Daoy (cell line): ENCODE measurements at places on chromosomes 2 and 18.

DNA sequence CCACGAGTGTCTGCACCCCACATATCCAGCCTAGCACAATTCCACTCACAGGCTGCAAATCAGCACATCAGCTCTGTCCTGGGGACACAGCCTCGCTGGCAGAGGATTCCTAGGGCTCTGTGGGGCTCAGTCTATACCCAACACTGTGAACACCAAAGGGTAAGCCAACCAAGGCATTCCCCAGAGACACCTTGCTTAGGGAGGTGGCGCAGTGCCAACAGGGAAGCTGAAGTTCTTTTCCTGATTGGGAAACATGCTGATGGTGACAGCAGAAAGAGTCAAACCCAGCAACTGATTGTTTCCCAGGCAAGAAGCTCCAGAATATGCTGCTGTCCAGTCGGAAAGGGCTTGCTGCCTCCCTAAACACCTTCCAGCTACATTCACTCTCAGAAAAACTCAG lies 55.8 kb downstream of the TTC32 start:
- no peak for DNase-seq

GRCh38 chr2:95240091-95240490 lies 32.8 kb downstream of the ZNF892 start:
- DNase-seq = no peak

- DNase-seq = peak; percentile 51
Observed at GRCh38 chr18:7872569-7872968, 305.5 kb downstream of the PTPRM start.

DNA sequence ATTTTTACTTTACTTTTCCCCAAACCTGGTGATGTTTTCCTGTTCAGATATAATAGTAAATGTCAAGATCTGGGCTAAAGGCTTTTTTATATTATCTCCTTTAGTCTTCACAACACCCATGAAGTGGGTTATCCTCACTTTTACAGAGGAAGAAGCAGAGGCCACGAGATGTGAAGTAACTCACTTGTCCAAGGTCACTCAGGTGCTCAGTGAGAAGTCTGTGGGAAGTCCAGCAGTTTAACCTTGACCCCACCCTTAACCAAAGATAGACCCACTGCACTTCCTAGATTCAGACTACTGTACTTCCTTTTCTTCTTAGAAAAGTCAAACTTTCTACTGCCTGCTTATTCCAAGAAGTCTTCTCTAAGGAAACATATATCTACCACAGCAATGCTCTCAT lies 56.3 kb upstream of the STAT1 start:
- no peak for DNase-seq

GRCh38 chr2:188292348-188293239 lies 920 bp downstream of the GULP1 start:
- DNase-seq = peak; percentile 80

GRCh38 chr2:128797937-128798336 lies 479.3 kb upstream of the HS6ST1 start:
- no peak for DNase-seq

DNA sequence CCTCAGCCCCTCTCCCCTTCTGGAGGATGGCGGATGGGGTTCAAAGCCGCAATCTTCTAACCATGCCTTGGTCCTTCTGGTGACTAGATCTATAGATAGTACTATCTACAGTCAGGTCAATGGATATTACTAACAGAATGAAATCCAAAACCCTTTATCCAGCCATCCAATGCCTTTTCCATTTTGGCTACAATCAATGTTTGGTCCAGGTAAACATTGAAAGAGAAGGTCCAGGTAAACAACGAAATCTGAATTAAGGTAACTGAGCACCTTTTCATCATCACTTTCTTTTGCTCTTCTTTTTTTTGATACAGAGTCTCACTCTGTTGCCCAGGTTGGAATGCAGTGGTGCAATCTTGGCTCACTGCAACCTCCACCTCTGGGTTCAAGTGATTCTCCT lies 9.7 kb downstream of the PPP4R3B start:
- no peak for DNase-seq

GRCh38 chr2:105969552-105969951 lies 224.5 kb downstream of the UXS1 start:
- DNase-seq = no peak

- DNase-seq = no peak
Observed at GRCh38 chr18:12692206-12692605, 10.3 kb downstream of the CEP76 start.

DNA sequence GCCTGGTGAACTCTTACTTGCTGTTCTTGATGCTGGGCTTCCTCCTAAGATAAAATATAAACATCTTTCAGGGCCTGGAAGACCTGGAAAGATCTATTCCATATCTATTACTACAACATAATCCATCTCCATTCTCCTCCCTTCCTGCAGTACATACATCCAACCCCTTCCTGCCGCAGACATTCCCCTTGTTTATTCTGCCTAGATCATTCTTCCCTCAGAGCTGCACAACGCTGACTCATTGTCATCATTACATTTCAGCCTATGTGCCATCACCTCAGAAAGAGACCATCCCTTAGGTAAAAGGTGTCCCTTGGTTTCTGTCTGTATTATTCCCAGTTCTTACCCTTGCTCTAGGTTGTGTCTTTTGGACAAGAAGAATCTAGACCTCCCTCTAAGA lies 2.5 kb upstream of the CDH7 start:
- DNase-seq = no peak

GRCh38 chr2:52703004-52703403 lies 1064.6 kb upstream of the CHAC2 start:
- no peak for DNase-seq

DNA sequence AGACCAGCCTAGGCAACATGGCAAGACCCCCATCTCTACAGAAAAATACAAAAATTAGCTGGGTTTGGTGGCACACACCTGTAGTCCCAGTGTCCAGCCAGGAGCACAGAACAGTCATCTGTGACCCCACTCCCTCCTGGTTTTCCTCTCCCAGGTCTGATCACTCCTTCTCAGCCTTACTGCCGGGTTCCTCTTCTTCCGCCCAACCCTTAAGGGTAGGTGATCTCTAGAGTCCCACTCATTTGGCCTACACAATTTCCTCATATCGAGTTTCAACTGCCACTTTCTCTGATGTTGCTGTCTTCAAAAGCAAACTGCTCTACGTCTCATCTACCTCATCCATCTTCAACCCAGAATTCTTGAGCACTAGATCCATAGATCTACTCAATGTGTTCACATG lies 13.4 kb upstream of the MAT2A start:
- DNase-seq = no peak

DNA sequence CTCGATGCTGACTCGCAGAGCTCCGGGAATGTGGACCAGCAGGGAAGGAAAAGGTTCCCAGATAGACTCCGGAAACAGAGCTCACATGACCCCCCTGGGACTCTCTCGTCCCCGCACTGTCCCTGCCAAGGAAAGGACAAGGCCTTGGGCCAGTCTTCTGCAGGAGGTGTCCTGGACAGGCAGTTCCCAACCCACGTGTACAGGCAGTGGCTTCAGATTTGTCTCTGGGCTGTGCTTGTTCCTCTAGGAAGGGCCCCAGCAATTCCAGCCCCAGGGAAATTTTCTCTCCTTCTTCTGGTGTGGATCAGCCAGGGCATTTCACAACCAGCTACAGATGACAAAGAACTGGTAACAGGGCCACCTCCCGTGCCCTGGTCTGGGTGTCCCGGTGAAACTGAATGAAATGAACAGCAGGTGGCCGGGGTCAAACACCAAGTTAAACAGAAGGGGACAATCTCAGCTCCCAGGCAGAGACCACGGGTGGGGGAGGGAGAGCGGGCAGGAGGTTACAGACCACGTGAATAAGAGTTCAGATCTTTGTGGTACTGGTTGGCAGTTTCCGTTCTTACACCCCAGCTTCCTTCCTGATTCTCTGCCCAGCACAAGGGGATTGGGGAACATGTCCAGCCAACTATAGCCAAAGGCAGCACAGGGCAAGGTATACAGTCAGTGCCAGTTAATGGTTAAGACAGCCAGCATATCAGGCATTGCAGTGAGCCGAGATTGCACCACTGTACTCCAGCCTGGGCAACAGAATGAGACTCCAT lies 52.2 kb upstream of the CAB39 start:
- no peak for DNase-seq

DNA sequence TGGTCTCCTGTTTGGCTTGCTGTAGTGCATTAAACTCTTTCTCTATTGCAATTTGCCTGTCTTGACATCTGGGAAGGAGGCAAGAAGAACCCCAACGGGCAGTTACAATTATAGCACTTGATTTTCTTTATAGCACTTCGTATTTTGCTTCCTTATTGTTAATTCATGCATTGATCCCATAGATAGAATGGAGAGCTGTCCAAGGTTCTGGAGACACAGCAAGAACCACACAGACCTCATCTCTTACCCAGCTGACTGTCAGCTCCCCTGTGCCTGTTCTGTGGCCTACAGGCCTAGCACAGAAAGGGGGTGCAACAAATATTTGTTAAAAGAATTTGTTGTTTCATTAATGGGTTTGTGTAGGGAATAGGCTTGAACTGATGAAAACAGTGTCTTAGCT lies 194.3 kb downstream of the GALNT1 start:
- no peak for DNase-seq

- no peak for DNase-seq
Observed at GRCh38 chr2:241795021-241795999, 13.7 kb upstream of the NEU4 start.

DNA sequence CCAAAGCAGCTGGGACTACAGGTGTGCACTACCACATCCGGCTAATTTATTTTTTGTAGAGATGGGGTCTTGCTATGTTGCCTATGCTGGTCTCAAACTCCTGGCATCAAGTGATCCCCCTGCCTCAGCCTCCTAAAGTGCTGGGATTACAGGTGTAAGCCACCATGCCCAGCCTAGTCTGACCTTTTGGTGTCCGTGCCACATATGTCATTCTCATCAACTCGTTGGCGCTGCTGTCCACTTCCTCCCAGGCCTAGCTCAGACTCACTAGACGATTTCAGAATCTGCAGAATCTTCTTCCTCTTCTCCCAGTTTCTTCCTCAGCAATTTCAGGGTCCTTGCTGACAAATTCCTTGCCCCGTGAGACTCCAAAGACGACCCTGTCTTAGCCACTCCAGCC lies 39.8 kb upstream of the DNMT3A start:
- DNase-seq = no peak

GRCh38 chr2:34601561-34601960 lies 1002.5 kb upstream of the FAM98A start:
- DNase-seq = no peak

DNA sequence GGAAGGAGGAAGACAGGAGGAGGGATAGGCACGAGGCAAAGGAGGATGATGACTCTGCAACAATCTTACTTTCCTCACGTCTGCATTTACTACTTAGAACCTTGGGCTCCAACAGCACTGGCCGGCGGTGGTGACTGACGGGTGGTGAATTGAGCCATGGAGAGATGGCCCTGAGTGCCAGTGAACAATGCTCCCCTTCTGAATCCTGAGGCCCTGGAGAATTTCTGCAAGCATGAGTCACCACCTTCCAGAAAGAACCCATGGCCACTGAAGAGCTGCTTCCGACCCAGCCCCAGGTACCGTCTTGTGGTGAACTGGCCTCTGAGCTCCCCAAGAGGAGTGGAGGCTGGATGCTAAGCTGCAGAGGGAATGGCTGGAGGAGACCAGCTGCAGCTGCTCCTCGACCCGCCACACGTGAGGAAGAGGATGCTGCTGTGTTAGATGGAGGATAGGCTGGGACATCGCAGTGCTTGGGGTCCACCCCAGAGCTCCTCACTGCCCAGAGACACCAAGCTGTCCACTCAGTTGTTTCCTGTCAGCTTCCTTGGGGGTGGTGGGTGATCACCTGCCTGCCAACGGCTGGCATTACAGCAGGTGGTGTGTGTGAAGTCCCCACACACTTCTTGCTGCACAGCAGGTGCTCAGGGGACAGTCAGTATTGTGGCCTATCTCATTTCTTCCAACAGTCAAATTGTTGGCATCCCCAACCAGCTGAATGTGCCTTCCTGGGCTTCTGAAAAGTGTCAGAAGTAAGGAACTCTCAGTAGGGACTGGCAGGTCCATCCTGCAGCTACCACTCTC lies 186.5 kb upstream of the ID2 start:
- no peak for DNase-seq

DNA sequence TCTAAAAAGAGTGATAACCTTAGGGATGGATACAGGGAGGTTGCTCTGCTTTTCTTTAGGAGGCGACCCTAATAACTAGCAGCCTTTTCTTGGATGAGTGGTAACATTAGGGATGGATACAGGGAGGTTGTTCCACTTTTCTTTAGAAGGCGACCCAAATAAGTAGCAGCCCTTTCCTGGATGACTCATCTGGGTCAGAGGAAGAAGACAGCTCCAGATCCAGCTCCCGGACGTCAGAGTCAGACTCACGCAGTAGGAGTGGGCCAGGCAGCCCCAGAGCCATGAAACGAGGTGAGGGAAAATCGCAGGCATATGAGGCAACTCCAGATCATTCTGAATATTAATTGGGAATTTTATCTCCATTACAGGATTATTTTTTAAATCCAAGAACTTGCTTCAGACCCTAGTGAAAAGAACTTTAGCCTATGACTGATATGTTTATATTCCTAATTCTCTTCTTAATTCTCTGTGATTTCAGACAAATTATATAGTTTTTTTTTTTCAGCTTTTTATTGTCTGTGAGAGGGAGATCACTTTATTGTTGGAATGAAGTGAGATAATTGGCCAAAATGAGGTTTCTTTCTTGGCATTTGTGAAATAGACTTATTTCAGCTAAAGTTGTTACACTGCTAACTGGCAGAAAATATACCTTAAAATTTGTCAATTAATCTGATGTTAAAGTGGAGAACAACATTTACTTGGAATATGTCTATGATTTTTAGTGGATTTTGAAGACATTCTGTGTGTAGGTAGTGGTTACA lies 31.2 kb upstream of the C1GALT1C1L start:
- peak; percentile 88 for DNase-seq

DNA sequence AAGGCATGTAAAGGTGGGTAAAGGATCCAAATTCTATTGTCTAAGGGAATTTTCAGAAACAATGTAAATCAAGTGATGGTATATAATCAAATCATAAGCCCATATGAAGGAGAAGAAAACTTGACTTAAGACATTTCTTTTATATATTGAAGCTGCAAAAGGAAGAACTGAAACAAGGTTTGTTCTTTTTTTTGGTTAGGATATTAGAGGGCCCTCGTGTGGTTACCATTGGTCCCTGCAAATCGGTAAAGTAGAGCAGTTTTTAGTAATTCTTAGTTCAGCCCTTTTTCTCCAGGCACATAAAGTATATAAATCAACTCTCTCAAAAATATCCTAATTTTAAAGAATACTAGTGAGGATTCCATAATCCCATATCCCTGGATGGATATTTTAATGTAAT lies 105.6 kb upstream of the STK17B start:
- DNase-seq = no peak

- DNase-seq = no peak
Observed at GRCh38 chr2:224545884-224546644, 39.1 kb downstream of the CUL3 start.

DNA sequence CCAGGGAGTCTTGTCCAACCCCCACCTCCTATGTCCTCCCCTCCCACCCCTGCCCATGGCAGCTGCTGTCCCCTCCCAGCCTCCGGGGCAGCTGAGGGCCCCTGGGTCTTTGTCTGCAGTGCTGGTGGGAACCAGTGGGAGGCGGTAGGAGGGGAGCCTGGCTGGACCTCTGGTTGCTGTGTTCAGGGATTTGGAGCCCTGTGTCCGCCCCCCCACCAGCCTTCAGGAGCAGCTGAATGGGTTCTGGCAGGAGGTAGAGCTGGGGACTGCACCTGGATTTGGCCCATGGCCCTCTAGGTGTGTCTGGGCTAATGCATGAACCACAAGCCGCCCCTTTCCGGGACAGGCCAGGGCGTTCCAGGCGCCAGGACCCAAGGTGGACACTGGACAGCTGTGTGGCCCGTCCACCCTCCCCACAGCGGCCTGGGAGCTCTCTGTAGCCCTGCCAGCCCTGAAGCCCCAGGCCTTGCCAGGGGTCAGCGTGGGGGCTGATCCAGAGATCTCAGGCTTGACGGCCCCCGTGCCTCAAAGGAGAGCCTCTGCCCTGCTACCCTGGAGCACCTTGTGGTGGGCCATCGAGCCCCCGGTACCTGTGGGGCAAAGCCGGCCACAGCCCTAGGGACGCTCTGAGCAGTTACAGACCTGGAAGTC lies 25.4 kb downstream of the GPC1 start:
- DNase-seq = no peak
